Pulmonary artery endothelial cell (primary cell): ENCODE measurements at places on chromosomes 13 and 19. TPM values are rescaled to one million over a fixed set of nuclear protein-coding genes. Genes with fewer than 3 reads are reported as not detected.

DNA sequence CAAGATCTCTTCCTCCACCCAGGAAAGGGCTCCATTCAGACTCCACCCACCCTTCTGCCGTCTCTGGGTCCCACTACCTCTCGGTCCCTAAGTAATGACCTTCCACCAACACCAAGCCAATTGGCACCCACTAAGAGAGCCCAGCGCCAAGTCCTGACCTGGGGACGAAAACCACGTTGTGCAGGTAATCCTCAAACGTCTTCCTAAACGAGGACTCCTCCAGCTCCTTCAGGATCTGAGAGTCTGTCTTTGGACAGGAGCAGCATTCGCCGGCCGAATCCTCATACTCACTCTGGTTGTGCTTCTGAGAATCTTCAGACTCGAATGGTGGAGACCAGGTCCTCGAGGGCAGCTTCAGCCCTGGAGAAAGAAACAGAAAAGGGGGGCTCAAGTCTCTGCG is 83.1 kb downstream of the ZNF557 start:
- no peak for DNase-seq

GRCh38 chr13:55437162-55437561 is 1703.6 kb upstream of the PRR20A start:
- DNase-seq, result no peak

GRCh38 chr19:57803594-57804325 is 11.0 kb downstream of the ZNF552 start:
- no peak for DNase-seq

Gene TMEM161A
- 22.1 and 29.5 TPM in 2 replicates for total RNA-seq

Gene ZNF506
- 1.4 and 8.0 TPM in 2 replicates for total RNA-seq
